Chondrocyte (in vitro differentiated cells): ENCODE measurements at places on chromosomes 11 and 22. TPM values are rescaled to one million over a fixed set of nuclear protein-coding genes. Genes with fewer than 3 reads are reported as not detected.

Gene A4GALT
- total RNA-seq, result 5.2 to 23.8 TPM (median 22.0 TPM) in 3 replicates

DNA sequence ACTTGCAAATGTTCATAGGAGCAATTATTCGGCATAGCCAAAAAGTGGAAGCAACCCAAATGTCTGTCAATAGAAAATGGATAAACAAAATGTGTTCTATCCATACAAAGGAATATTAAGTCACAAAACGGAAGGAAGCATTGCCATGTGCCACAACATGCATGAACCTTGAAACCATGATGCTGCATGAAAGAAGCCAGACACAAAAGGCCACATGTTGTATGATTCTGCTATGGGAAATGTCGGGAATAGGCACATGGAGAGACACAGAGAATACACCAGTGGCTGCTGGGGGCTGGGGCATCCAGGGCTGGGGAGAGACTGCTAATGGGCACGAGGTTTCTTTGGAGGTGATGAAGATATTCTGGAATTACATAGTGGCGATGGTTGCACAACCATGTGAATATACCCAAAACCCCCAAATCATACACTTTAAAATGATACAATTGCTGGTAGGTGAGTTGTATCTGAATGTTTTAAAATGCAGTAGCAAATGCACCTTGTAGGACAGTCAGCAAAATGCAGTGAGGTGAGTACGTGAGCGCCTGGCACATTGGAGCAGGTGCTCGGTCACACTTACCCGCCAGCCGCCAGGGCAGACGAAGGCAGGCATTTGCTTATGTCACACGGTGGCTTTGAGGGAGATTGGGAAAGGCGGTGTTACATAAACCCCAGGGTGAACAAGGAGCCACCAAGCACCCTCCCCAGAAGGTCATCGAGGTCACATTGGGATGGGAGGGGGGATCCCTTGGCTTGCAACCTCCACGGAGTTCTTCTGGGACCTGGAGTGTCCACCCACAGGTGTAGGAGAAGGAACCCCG is 6.3 kb upstream of the OSM start:
- no peaks in the 10 kb centered on the region for H3K36me3 ChIP-seq
- no peaks in the 10 kb centered on the region for H3K27me3 ChIP-seq
- DNase-seq, result no peak

DNA sequence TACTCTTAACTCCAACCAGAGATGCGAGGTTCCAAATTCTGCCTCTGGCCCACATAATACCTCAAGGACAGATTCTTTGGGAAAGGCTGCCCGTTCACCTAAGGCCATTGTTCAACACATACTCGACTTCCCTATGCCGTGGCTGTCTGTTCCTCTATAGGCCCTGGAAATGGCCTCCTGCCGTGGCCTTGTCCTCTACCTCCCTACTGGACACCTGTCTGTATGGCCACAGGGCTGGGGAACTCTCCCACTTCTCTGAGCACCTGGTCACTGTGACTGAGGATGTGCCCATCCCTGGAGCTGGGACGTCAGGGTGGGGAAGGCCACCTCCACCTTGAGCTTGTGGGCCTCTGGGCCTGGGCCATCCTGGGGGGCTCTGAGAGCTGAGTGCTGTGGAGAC is 340.5 kb upstream of the B3GAT1 start:
- peaks cover 7% of the 10 kb centered on the region for H3K27me3 ChIP-seq
- H3K4me1 ChIP-seq, result no peaks in the 10 kb centered on the region
- no peak overlapping the region for H3K4me3 ChIP-seq
- DNase-seq, result peak; percentile 59

DNA sequence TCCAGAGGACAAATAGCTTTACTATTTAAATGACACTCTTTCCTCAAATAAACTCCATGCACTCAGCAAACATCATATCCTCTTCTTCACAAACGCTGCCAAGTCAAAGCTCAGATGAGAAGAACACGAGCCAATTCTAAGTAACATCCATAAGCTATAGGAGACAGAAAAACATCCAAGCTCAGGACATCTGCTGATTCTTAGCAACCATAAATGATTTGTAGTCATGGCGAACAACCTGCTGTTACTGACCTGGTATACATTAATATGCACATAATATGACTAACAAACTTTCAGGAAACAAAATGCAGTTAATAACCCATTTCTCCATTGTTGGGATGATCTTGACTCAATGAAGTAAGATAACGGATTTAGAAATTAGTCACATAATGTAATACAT is 6.7 kb downstream of the GALNT18 start:
- H3K4me3 ChIP-seq, result no peak overlapping the region
- H3K27ac ChIP-seq, result peak overlapping the region; percentile 13
- peaks cover 1% of the 10 kb centered on the region for H3K36me3 ChIP-seq
- DNase-seq, result no peak

GRCh38 chr22:39332441-39333064 is 13.1 kb upstream of the RPL3 start:
- DNase-seq, result no peak
- peaks cover 6% of the 10 kb centered on the region for H3K4me1 ChIP-seq
- H3K27me3 ChIP-seq, result no peaks in the 10 kb centered on the region
- H3K27ac ChIP-seq, result peak overlapping the region; percentile 0

Gene TRPC6
- 0.36 to 0.47 TPM (median 0.46 TPM) in 3 replicates for total RNA-seq

GRCh38 chr22:41883400-41883799 is 31.5 kb downstream of the SHISA8 start:
- H3K27me3 ChIP-seq, result no peaks in the 10 kb centered on the region
- H3K27ac ChIP-seq, result no peak overlapping the region
- DNase-seq, result peak; percentile 25
- H3K4me1 ChIP-seq, result no peaks in the 10 kb centered on the region

DNA sequence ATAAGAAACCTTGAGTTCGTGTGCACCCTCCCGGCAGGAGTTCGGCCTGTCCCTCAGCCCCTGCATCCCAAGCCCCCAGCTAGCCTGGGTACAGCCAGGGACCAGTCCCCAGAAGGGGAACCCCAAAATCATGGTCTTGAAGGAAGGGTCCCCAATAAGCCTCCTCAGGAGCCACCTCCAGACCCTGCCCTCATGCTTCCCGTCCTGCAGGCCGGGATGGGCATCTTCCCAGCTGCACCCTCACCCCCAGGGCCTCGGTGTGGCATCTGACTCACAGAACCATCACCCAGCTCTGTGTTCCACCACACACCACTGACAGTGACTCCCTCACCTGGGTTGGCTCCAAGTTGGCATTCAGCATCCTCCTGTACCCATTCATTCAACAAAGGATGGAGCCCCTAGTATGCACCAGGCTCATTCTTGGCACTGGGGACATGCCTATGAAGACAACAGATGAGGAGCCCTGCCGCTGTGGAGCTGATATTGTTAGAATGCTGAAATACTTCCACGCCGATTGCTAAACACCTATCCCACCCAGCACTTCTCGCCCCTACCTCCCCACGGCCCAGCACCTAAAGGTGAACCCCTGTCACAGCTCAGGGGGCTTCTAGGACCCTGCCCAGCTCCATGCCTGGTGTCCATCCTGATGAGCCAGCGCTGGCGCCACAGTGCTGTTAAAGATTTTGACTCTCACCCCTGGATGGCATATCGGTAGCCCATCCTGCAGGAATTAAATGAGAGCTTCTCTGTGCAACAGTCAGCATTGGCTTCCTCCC is 77.8 kb downstream of the BUD13 start:
- H3K4me3 ChIP-seq, result no peak overlapping the region
- peaks cover 10% of the 10 kb centered on the region for H3K27me3 ChIP-seq
- H3K27ac ChIP-seq, result no peak overlapping the region
- DNase-seq, result peak; percentile 77
- no peaks in the 10 kb centered on the region for H3K4me1 ChIP-seq

Gene TEX12
- 0.75 TPM in 1 of 3 replicates, not detected in the others for total RNA-seq

DNA sequence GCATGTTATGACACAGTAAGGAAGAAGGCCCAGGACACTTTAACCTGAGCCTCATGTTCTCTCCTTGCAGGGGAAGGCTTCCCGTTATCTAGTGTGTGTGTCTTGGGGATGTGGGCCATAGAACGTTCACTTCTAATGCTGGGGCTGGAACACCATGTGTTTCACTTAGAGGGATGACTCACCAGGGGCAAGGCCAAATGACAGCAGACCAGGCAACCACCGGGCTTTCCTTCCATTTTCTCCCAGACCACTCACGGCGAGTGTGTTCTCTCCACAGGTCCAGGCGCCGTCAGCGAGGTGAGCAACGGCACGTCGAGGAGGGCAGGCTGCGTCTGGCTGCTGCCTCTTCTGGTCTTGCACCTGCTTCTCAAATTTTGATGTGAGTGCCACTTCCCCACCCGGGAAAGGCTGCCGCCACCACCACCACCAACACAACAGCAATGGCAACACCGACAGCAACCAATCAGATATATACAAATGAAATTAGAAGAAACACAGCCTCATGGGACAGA is 964.4 kb downstream of the NTM start:
- DNase-seq, result no peak
- no peaks in the 10 kb centered on the region for H3K27me3 ChIP-seq
- peaks cover 5% of the 10 kb centered on the region for H3K36me3 ChIP-seq
- no peaks in the 10 kb centered on the region for H3K4me1 ChIP-seq

DNA sequence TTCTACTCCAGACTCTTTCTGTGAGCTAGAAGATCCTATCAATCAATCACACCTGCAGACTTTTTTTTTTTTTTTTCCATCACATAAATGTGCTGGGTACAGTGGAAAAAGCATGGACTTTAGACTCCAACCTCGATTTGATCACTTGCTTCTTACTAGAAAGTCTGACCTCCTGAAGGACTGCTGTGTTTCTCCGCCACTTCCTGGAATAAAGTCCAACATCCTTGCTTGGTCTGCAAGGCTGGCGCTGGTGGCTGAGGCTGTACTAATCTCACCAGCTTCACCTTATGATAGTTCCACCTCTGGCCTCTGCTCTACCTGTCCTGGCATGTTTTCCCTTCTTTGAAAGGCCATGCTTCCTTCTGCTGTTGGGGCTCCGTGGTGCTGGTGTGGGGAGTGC is 60.9 kb upstream of the SESN3 start:
- H3K27ac ChIP-seq, result no peak overlapping the region
- H3K36me3 ChIP-seq, result no peaks in the 10 kb centered on the region

- no peaks in the 10 kb centered on the region for H3K27me3 ChIP-seq
- no peak overlapping the region for H3K27ac ChIP-seq
- peak; percentile 30 for DNase-seq
- H3K4me1 ChIP-seq, result no peaks in the 10 kb centered on the region
- no peak overlapping the region for H3K4me3 ChIP-seq
- no peaks in the 10 kb centered on the region for H3K36me3 ChIP-seq
Observed at GRCh38 chr22:47588578-47588960, 826.1 kb downstream of the TBC1D22A start.

Gene NRXN2
- 1.1 to 3.0 TPM (median 1.8 TPM) in 3 replicates for total RNA-seq

GRCh38 chr11:104891135-104891534 is 7.1 kb downstream of the CASP12 start:
- H3K4me1 ChIP-seq, result peaks cover 30% of the 10 kb centered on the region
- DNase-seq, result no peak
- no peaks in the 10 kb centered on the region for H3K27me3 ChIP-seq
- H3K4me3 ChIP-seq, result no peak overlapping the region
- H3K36me3 ChIP-seq, result no peaks in the 10 kb centered on the region

GRCh38 chr22:21944871-21945270 is 7.8 kb downstream of the PPM1F start:
- no peak overlapping the region for H3K27ac ChIP-seq
- peaks cover 42% of the 10 kb centered on the region for H3K4me1 ChIP-seq
- DNase-seq, result no peak
- no peak overlapping the region for H3K4me3 ChIP-seq
- no peaks in the 10 kb centered on the region for H3K27me3 ChIP-seq
- H3K36me3 ChIP-seq, result peaks cover 6% of the 10 kb centered on the region

DNA sequence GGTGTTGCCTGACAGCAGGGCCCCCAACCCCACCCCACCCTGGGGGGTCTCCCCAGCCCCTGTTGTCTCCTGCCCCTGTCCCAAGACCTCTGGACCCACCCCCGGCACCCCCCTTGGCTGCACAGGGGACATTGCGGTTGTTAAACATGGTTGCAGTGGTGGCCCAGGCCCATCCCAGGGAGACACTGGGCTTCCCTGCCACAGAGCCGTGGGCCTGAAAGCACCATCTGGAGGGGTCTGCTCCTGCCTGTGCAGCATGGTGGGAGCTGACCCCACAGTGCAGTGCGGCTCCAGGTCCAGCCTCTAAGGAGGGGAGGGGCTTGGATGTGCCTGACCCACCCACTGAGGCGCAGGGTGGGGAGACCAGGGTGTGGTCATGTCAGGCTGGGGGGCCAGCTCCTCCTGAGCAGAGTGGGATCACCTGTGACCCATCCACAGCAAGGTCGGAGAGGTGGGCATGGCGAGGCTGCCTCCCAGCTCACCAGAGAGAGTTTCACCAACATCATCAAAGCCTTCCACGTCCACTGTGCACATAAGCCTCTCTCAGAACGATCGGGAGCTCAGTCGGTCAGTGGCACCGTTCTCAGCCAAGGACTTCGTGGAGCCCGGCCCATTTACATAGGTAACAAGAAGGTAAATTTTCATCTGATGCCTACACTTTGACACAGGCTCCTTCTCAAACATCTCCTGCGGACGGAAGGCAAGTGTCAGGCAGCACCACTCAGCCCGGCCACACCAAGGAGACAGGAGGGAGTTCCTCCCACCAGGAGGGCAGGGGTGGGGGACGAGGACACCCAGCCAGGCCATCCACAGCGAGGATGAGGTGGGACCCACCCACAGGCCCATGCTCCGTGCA is 201.1 kb downstream of the BRD1 start:
- peak; percentile 86 for DNase-seq
- H3K4me3 ChIP-seq, result no peak overlapping the region
- no peaks in the 10 kb centered on the region for H3K36me3 ChIP-seq
- H3K27me3 ChIP-seq, result peaks cover 24% of the 10 kb centered on the region

DNA sequence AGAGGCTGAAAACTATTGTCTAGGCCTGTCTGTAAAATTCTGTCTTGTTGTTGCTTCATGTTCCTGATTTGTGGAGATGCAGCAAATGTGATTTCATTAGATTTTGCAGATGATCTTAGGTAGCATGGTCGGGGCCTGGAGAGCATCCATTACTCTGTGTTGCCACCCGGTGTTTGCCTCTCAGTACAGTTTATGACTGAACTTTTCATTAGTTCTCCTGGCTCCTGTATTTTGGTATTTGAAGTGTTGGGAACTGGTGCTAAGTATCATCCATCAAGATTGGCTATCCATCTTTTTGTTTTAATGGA is 7.7 kb downstream of the YWHAH start:
- peaks cover 29% of the 10 kb centered on the region for H3K36me3 ChIP-seq
- no peaks in the 10 kb centered on the region for H3K27me3 ChIP-seq
- H3K4me3 ChIP-seq, result no peak overlapping the region
- peaks cover 74% of the 10 kb centered on the region for H3K4me1 ChIP-seq

Gene RHOG
- 36.8 to 44.8 TPM (median 38.9 TPM) in 3 replicates for total RNA-seq

- H3K27me3 ChIP-seq, result no peaks in the 10 kb centered on the region
- H3K4me1 ChIP-seq, result peaks cover 18% of the 10 kb centered on the region
- no peak overlapping the region for H3K27ac ChIP-seq
- H3K36me3 ChIP-seq, result peaks cover 6% of the 10 kb centered on the region
Observed at GRCh38 chr22:32850591-32851517, 49.3 kb downstream of the TIMP3 start.

DNA sequence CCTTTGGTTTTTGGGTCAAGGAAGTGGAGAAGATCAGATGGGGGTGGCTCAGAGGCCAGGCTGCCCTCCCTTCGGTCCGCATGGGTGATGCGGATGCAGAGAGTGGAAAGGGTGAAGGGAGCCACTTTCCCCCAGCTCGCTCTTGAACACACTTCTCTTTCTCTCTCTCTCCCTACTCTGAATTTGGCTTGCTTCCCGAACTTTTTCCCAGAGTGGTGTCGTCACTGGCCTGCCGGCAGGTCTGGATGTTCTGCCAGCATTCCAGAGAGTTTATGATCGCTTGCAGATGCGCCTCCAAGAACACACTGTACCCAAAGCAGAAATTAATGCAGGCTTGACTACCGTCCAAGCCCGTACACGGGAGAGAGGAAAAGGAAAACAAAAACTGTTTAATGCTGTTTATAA is 103.2 kb downstream of the ZBTB16 start:
- peaks cover 100% of the 10 kb centered on the region for H3K4me1 ChIP-seq
- H3K27me3 ChIP-seq, result no peaks in the 10 kb centered on the region
- H3K36me3 ChIP-seq, result peaks cover 4% of the 10 kb centered on the region
- peak overlapping the region; percentile 33 for H3K4me3 ChIP-seq
- no peak for DNase-seq
